ENCODE measurements at places on chromosomes 5 and 9.

DNA sequence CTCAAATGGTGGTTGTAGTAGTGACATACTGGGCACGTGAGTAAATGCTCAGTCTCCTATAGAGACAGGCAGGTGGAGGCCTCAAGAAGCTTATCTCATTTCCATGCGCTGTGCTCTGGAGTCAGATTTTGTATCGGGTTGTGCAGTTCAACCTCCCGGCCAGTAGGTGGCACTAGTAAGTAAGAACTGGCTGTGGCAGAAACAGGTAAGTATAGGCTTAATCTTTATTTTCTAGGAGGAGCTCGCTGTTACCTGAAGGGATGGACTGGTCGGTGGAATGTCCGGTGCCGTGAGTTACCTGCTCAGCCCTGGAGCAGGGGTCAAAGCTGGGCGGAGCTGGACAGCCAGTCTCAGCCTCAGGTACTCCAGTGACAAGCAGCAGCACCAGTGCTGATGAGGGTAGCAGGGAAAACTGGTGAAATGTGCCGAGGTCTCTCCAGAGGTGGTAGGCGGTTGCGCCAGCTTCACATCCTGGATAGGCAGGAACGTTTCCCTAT, 880.1 kb upstream of the SEMA6A start:
- peak; percentile 7 for DNase-seq

GRCh38 chr9:111561165-111561719, 36.3 kb downstream of the ZNF483 start:
- DNase-seq: no peak

- no peak for DNase-seq
These were observed 53.8 kb upstream of the RAD23B start for GRCh38 chr9:107229241-107229741.

DNA sequence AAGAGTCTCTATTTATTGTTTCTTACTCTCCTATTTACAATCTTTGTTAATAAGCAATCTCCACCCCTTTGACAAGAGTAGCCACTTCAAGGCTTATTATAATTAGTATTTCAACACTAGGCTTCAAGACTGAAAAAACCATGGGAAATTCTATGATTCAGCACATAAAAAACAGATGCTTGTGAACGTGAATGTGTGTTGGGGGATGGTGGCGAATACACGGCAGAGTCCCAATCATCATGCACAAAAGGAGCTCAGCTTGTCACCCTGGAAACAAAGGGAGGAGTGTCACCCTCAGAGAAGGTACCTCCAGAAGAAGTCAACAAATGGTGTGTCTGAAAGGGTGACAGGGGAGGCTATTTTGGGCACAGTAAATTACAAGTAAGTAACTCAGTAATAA, 157.2 kb upstream of the RETREG1 start:
- no peak for DNase-seq

- DNase-seq: no peak
These were observed 2.0 kb downstream of the RIMOC1 start for GRCh38 chr5:41906151-41906550.

GRCh38 chr9:18909140-18910018, 123.6 kb downstream of the SAXO1 start:
- no peak for DNase-seq

DNA sequence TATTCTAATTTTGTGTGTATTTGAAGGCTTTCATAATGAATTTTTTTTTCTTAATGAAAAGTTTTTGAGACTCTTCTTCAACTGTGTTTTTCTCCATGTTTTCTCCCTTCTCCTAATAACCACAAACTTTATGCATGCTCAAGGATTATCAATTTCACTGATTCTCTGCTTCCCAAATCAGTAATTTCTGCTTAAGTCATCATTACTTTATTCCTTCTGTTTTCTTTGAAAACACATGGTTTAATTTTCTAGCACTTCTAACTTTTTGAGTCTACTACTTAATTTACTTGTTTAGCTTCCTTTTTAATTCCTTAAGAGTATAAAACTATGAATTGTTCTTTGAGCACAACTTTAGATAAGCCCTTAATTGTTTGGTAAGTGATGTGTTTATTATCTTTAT, 11.5 kb upstream of the FBN2 start:
- no peak for DNase-seq

- no peak for DNase-seq
These were observed 45.7 kb upstream of the FAM170A start for GRCh38 chr5:119583684-119584083.

GRCh38 chr5:76763136-76763535, 47.2 kb downstream of the F2R start:
- DNase-seq: no peak

- DNase-seq: no peak
These were observed 21.1 kb downstream of the ZDHHC11B start for GRCh38 chr5:763397-763796.

DNA sequence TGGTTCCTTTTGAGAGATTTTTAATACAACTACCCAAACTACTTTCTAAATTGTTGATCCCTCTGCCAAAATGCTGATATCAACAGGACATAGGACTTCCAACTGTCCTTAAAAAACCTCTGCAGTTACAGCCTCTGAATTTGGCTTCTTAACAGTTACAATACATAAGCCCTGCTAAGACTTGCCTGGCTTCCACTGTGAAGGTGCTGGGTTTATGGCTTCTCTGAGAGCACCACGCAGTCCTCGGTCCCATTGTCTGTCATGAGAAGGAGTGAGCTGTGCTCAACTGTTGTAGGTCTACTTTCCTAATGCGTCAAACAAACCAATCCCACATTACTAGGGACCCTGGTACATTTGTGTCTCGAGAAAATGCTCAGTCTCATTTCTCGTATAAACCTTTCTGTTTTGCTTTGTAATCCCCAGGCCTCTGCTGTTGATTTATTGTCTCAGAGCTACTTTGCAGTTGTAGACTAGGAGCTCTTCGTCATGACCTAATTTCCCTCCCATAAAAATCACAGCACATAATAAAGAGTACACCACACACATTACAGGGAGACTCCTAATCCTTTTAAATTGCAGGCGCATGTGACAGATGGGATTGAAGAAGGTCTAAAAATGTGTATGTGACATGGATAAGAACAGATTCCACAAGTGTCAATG, 274.9 kb downstream of the NR3C1 start:
- DNase-seq: no peak

GRCh38 chr9:21984101-21984500, 10.1 kb downstream of the CDKN2A start:
- no peak for DNase-seq

DNA sequence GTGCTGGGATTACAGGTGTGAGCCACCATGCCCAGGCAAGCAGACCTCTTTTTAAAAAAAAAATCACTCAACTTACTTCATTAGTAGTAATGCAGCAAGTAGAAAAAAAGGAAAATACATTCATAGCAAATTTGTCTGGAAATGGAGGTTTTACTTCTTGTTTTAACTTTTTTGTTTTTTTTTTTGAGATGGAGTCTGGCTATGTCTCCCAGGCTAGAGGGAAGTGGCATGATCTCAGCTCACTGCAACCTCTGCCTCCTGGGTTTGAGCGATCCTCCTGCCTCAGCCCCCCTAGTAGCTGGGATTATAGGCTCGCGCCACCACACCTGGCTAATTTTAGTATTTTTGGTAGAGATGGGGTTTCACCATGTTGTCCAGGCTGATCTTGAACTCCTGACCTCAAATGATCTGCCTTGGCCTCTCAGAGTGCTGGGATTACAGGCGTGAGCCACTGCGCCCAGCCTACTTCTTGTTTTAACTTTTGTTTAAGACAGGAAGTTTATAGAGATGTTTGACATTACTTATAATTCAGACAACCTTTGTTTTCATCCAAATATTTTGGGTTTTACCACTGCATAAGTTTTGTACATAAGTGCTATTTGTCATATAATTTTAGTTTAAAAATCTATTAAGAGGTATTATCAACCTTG, 26.5 kb downstream of the UBE2R2 start:
- no peak for DNase-seq

GRCh38 chr5:139167533-139167932, 30.6 kb downstream of the SIL1 start:
- no peak for DNase-seq

Data from activated CD4-positive, alpha-beta T cell treated with anti-CD3 and anti-CD28 coated beads for 24 hours (primary cell).